Activated T-helper 9 cell treated with anti-CD3 and anti-CD28 coated beads, Interleukin-2, amount 50 U/mL, for 16 hours (primary cell): ENCODE measurements at places on chromosomes 13 and 19.

GRCh38 chr19:11286312-11286974 is 9.5 kb upstream of the TSPAN16 start:
- DNase-seq = no peak

DNA sequence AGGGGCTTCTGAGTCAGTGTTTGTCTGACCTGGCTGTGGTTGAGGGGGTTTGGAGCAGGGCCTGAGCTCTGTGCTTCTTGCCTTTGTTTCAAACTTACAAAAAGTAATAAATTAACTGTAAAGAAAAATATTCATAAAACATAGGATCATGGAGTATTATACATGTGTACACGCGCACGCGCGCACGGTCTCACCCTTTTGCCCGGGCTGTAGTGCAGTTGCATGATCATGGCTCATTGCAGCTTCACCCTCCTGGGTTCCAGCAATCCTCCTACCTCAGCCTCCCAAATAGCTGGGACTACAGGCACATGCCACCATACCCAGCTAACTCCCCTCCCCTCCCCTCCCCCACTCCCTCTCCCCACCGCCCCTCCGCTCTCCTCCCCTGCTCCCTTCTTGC is 23.5 kb downstream of the TDRD12 start:
- no peak for DNase-seq

DNA sequence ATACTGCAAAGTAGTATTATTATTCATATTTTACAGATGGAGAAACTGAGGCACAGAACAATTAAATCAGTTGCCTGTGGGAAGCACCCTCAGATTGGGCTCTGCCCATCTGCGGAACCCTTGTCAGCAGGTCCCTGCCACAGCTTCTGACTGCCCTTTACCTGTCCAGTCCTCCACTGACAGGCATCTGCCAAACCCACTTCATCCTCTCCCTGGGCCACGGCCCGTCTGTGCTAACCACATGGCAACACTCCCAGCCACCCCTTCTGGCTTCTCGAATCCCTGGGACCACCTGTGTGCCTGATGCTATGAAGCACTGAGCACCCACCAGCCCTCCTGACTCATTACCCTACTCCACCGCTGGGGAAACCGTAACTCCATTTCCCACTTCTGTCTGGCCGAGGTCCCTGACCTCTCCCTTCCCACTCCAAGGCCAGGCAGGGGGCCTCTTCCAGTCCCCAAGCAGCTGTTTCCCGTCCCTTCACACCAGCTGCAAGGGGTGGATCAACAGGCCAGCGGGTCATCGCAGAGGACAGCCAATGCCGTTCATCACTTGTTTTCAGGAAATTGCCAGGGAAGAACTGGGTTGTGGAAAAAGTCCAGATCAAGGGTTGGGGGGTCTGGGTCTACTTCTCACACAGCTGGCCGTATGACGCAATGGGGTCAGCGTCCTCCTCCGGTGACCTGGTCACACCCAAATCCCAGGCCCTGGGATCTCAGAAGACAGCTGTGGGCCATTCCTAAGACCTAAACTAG is 2.5 kb downstream of the KANK3 start:
- DNase-seq = no peak

GRCh38 chr13:39102981-39103490 is 64.8 kb downstream of the NHLRC3 start:
- no peak for DNase-seq

DNA sequence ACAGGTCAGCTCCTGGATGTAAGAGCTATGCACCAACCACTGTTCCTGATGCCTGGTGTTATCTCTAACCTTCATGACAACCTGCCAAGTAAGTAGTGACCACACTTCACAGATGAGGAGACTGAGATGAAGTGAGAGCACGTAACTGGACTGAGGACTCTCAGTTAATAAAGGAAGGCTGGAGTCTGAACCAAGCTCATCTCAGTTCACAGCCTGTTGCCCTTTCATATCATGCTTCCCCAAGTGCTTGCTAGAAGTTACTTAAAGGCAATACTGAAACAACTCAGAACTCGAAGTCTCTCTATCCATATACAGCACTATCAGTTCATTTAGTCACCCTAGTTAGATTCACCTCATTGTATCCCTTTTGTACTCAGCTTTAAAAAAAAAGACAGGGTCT is 119.7 kb downstream of the ABCC4 start:
- no peak for DNase-seq

GRCh38 chr19:17215127-17215971 is at the start of gene USE1:
TSS of gene USE1 (plus strand) at chr19:17215357. CDS start at chr19:17215406, 49 bp downstream.
- peak; percentile 80 for DNase-seq

GRCh38 chr13:31955741-31956140 is 75.8 kb upstream of the FRY start:
- DNase-seq = no peak

- no peak for DNase-seq
Observed at GRCh38 chr13:76440568-76440967, 445.6 kb downstream of the KCTD12 start.

DNA sequence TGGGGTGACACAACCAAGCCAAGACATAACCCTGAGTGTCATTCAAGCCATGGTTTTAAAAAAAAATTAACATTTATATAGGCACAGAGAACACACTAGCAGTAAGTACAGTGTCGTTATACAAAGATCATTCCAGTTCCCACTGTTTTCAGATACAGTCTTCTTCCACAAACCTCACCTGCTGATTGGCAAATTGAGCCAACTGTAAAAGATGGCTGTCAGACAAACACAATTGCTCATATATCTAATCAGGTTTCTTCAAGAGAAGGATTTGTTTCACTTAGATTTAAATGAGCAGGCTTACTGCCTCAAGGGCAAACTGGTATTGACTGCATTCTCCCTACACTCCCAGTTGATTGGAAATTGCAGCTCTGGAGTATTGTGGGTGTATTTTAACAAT is 308.9 kb downstream of the RBM26 start:
- DNase-seq = no peak
